ENCODE measurements at places on chromosomes 6 and 20.

DNA sequence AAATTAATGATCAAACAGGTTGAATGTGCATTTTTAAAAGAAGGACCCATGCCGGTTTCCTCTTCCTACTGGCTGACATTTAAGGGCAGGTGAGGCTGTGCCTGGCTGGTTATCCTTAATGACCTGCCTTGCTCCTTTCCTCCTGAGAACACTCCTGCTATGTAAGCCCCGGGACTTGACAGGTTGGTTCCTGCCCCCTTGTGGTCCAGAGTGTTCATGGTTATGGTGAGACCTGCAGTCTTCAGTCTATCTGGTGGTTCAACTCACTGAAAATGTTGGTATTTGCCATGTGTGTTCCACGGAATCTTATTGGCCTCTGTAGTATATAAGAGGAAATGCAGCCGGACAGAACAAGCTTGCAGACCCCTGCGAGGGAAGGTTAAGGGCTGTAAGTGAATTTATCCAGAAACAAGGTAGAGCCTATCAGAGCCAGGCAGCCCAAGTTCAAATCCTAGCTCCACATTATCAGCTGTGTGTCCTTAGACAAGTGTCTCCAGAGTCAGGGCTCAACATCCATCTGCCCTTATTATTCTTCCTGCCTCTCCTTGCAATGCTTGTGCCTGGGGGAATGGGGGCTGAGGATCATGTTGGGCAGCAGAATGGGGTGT is 5.2 kb upstream of the BPIFA3 start:
- no peak for DNase-seq

DNA sequence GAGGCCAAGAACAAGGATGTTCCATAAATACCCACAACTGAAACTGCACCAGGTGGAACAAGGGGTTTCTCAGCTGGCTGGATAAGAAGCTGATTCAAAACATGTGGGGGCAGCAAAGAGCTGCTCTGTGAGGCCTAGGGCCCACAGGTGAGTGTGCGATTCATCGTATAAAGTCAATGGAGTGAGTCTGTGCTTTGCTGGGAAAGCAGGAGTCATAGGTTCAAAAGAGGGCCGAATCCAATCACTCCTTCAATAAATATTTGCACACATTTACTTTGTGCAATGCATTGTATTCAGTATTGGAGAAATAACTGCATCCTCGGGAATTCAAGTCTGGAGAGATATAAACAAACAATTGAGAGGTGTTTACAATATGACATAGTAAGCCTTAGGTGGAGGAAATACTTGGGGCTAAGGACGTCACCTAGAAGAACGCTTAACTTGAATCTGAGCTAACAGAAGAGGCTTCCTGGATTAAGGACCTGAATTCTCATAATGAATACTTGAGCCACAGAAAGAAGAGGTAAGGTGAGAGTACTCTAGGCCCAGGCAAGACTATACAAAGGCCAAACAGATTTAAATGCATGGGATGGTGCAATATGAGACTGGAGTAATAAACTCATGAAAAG is 83.7 kb upstream of the TMEM30A start:
- DNase-seq: no peak

- DNase-seq: no peak
These were observed 110.8 kb downstream of the TRIM27 start for GRCh38 chr6:28812778-28813569.

- no peak for DNase-seq
These were observed 79.6 kb downstream of the CEP57L1 start for GRCh38 chr6:109174916-109175315.

GRCh38 chr6:16670617-16671051 is 90.6 kb downstream of the ATXN1 start:
- DNase-seq: no peak

- no peak for DNase-seq
These were observed 66.6 kb downstream of the GRM1 start for GRCh38 chr6:146095481-146095880.

DNA sequence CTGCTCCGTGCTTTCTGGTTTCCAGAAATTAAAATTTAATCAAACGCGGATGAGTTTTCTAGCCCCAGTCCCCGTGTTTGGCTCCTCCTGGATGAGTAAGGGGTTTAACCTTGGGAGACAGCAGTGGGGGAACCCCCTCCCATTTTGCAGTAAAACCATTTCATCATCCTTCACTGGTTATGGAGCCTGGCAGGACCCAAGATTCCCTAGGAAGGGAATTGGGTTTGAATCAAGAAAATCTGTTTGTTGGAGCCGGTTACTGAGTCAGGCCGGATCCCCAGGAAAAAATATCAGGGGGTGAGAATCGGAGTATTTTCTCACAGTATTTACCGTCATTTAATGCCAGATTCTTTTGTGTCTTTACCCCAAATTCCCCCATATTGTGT is 754 bp downstream of the YWHAB start:
- DNase-seq: no peak
